Stimulated activated CD8-positive, alpha-beta memory T cell treated with anti-CD3 and anti-CD28 coated beads, Interleukin-4, amount 100 ng/mL, for 4 hours (primary cell): ENCODE measurements at places on chromosomes 7 and 10.

GRCh38 chr7:106794276-106795083 lies 70.6 kb upstream of the PIK3CG start:
- no peak for DNase-seq

DNA sequence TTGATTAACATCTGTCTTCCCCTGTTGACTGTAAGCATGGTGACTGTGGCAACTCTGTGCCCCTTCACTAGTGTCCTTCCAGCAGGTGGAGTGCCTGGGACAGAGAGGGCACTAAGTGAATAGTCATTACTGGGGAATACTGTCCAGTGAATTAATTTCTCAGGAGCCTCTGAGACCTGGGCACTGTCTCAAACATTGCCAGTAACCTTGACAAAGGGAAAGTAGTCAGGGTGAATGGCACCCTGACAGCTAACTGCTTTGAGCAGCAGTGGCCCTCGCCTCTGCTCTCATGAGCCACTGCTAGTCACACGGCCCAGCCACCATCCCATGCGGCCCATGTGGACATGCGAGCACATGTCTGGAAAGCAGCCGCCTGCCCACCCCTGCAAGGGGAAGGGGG lies 13.1 kb upstream of the GRB10 start:
- DNase-seq: no peak

GRCh38 chr7:157211690-157212089 lies 73.0 kb downstream of the UBE3C start:
- DNase-seq: no peak

DNA sequence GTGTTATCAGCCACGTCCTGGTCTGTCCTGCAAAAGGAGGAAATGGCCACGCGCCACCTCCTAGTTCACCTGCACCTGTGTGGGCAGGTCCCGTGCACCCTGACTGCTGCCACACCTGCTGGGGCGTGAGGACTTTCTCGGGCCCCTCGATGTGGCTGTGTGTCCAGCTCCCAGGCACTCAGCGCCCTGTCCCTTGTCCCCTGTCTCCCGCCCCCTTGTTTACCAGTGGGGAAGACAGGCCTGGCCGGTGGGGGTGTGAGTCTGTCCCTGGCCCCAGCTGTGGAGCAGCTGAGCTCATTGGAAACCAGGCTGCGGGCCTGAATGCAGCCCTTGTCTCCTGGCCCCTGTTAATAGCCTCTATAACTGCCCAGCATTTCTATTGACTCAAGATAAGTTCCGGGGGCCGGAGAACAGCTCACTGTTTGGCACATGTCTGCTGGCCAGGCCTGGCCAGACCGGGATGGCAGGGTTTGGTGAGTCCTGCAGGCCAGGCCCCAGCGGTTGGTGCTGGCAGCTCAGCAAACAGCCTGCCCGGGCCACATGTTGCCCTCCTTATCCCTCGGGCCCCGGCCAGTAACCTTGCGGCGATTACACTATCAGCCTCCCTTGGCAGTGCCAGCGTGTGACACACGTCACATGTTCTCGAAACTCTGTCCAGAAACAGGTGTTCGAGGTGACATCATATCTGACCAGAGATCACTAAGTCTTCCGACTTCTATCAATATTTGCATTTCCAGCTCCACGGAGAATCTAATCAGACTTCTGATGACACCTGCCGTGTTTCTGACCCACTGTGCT lies 52.1 kb downstream of the FOXL3 start:
- no peak for DNase-seq

- no peak for DNase-seq
Measured at GRCh38 chr10:131350660-131351059, 39.1 kb upstream of the TCERG1L start.

DNA sequence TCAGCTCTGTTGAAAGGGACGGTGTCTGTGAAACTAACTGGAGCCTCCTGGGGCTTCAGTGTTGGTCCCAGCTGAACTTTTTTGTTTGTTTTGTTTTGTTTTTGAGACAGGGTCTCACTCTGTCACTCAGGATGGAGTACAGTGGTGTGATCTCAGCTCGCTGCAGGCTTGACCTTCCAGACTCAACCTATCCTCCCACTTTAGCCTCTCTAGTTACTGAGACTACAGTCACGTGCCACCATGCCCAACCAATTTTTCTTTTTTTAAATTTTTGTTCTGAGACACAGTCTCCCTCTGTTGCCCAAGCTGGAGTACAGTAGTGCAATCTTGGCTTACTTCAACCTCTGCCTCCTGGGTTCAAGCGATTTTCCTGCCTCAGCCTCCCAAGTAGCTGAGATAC lies 13.4 kb upstream of the DNAJB6 start:
- DNase-seq: no peak

DNA sequence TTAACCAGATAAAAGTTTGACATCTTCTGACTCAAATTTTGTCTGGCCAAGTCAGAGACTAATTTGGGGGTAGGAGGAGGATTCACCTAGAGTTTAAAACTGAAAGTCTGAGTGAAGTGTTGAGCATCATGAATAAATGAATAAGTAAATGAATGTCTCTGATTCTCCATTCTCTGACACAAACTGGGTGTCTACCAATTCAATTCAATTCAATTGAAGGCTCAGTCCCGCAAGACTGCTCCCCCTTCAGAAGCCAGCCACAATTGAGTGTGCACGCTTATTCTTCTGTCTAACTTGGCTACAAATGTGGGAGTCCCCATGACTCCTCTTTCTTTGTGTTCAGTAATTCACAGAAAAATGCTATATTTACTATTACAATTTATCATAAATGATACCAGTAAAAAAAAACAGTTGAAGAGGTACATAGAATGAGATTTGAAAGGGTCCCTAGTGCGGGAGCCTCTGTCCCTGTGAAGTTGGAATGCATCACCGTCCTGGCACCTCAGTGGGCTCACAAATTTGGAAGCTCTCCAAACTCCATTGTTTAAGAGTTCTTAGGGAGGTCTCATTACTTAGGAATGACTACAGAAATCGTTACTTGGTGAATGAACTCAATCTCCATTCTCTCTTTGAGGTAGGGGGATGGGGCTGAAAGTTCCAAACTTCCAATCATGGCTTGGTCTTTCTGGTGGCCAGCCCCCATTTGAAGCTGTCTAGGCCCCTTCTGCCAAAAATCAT lies 243.7 kb upstream of the PHYHIPL start:
- no peak for DNase-seq
